ENCODE measurements at places on chromosomes 16 and 17.

DNA sequence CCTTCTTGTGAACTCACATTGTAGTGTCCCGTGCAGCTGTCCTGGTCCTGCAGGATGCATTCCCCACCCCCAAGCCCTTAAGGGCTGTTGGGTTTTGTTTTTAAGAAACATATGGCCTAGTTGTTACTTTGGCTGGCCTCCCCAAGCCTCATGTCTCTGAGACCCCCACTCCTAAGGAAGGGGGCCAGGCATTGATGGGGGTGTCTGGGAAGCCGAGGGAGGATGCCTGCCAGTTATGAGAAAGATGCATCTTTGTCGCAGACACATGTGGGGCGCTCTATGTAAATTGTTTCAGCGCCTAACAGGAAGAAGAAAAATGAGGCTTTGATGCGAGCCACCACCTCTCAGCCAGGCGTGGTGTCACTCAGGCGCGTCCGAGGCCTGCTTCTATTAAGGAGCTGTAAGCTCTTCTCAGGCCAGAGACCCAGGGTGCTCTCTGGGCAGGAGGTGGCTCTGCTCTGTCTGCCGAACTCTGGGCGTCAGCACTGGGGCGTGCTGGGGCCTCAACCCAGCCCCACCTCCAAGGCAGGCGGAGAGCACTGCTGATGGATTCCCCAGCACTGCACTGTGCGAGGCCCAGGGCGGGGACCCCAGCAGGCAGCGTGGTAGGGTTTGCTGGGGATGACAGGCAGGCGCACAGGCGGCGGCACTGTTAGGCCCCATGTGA, 70.6 kb downstream of the SREBF1 start:
- DNase-seq = no peak

- DNase-seq = no peak
These were observed 44.6 kb downstream of the UBN1 start for GRCh38 chr16:4891886-4892216.

GRCh38 chr16:13873835-13874438, 46.0 kb upstream of the ERCC4 start:
- DNase-seq = no peak

DNA sequence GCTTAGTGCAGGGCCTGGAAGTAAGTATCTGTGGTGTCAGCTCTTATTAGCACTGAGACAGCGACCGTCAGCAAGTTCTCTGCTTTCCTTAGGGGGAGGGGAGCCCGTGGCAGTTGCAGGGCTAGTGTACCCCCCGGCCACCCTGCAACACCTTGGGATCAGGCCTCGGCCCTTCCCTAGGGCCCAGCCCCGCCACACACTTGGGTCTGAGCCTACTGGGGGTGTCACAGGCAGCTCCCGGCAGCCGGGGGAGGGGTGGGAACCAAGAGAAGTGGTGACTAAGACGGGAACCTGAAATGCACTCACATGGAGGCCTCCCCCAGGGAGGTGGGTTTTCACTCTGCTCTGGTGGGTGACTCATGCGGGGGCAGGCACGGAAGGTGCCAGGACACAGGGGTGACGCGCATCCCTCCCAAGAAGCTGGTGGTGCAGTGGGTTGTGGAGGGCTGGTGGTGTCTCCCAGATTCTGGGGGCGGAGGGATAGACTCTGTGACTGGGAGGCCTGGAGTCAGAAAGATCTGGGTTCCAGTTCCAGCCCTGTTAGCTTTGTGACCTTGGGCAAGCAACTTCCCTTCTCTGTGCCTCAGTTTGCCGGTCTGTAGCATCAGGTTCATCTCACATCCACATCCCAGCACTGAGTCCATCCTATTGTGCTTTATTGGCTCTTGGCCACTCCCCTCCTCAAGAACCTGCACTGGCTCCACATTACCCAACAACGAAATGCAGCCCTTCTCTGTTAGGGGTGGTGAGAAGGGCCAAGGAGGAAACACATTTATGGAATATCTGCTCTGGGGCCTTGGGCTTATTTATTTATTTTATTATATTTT, 44.5 kb downstream of the LAT start:
- no peak for DNase-seq

GRCh38 chr17:36148559-36149295, 27.7 kb downstream of the TBC1D3B start:
- DNase-seq = peak; percentile 72

Measured in right atrium auricular region (tissue), 2 donors.